Right hindlimb (tissue), 1 donor: ENCODE measurements at places on chromosomes 13 and 19.

DNA sequence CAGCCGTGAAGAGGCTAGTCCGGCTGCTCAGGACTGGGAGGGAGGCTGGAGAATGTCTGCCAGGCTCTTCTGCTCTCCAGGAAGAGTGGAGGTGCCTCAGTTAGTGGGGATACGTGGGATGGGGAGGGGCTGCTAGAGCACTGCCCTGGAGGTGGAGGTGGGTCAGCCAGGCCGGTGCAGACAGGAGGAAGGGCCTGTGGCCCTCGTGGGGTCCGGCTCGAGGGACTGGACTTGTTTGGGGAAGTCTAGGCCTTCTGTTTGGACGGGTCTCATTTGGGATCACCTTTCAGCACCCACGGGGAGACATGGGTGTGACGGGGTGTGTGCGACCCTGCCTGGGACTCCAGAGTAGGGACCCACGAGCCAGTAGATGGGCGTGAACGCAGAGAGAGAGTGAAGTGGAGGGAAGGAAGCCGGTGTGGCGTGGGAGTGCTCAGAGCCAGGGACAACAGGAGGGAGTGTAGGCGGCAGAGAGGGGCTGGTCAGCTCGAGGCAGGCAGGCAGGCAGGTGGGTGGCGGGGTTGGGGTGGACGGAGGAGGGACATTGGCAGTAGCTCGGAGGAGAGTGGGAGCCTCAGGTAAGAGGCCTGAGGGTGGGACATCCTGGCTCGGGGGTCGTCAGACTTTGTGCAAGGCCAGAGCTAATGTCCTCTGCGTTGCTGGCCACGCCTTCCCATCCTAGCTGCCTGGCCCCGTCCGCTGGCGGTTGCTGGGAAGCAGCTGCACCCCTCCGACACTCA is 11.5 kb downstream of the EPN1 start:
- no peak for DNase-seq

- peak; percentile 49 for DNase-seq
Observed at GRCh38 chr19:6278740-6279619, 795 bp downstream of the MLLT1 start.

DNA sequence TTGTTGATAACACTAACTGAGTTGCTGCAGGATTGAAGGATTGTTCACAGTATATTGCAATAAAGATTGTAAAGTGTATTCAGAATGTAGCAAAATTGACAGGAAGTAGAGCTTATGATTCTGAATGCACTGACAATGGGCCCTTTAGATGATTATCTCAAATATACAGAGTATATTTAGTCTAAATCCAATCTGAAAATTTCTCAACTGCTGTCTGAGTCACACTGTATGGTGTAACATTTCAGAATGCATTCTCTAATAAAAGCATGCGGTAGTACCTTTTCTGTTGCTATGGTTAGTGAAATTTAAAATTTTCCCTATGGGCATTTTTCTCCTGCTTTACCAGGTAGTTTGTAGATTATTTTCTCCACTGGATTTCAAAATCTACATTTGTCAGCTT is 365.2 kb downstream of the PCDH17 start:
- DNase-seq: no peak

- DNase-seq: no peak
Observed at GRCh38 chr13:112330479-112331381, 45.4 kb upstream of the SPACA7 start.

GRCh38 chr19:43950834-43951645 is at the start of gene ZNF221:
Gene ZNF221 (plus strand): TSS chr19:43951228. CDS start chr19:43962727, 11,499 bp downstream.
- peak; percentile 93 for DNase-seq
